ENCODE measurements at places on chromosomes 6 and 20.

- no peak for DNase-seq
These were observed 291.4 kb upstream of the RNF217 start for GRCh38 chr6:124670801-124671200.

GRCh38 chr6:53257533-53257932, 91.2 kb downstream of the ELOVL5 start:
- no peak for DNase-seq

DNA sequence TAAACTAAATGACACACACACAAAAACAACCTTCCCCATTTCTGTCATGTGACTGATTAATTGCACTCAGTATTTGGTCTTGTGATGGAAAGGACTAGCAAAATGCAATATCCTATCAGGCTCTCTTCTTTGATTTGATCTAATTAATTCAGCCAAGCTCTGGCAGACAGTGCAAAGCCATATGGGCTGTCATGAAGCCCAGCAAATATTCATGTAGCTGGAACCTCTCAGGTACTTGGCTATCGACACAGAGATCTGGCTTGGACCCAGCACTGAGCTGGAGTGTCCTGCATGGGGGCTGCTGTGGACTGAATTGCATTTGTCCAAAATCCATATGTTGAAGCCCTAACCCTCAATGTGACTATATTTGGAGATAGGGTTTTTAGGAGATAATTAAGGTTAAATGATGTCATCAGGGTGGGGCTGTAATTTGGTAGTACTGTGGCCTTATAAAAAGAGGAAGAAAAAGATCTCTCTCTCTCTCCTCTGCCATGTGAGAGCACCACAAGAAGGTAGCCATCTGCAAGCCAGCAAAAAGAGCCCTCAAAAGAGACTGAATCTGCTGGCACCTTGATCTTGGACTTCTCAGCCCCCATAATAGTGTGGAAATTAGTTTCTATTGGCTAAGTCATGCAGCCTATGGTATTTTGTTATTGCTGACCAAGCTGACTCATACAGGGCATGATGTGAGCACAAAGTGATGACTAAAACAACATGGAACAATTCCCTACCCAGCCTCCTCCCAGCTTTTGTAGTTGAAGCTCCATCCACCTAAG, 77.1 kb downstream of the STMND1 start:
- no peak for DNase-seq

DNA sequence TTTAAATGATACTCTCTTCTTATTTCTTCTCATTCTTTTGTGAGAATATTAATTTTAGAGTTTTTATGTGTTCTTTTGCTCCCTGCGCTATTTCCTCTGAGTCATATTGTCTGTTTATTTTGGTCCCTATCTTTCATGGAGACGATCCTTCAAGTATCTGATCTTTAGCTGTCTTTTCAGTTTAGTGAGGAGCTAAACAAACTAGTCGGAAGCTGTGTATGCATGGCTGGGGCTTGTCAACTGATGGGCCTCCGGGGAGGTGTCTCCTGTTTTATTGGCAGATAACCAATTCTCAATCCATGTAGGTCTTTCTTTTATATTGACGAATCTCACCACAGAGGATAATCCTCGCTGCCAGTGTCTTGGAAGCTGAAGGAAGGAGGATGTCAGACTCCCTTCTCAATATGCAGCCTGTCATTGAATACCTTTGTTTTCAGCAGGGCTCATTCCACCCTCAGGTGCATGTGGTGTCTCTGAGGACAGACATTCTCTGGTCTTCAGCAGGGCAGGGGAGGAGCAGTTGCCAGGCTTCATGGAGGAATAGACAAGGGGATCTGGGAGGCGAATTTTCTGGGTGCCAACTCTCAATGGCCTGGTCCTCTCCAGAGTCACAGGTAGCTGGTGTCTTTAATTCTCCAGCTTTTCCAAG, 64.9 kb downstream of the RNF182 start:
- no peak for DNase-seq

GRCh38 chr20:62437496-62437895, 10.2 kb upstream of the RBBP8NL start:
- DNase-seq, result no peak

DNA sequence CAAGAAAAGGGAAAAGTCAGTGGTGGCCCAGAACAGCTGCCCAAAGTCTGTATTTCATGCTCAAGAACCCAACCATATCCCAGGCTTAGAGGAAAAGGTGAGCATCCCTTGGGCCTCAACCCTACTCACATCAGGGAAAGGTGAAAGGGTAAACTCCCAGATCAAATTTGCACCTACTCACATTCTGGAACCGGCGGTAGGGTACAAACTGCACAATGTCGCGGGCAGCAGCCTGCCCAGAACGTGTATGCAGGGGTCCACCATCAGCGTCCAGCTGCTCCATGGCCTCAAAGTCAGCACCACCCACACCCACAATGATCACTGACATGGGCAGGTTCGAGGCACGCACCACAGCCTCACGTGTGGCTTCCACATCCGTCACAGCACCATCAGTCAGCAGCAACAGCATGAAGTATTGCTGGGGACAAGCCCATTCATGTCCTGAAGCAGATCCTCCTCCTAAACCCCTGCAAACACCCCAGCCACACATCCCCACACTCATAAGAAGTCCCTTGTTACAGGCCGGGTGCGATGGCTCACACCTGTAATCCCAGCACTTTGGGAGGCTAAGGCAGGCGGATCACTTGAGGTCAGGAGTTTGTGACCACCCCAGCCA, 10.9 kb downstream of the SPAG4 start:
- DNase-seq, result no peak

DNA sequence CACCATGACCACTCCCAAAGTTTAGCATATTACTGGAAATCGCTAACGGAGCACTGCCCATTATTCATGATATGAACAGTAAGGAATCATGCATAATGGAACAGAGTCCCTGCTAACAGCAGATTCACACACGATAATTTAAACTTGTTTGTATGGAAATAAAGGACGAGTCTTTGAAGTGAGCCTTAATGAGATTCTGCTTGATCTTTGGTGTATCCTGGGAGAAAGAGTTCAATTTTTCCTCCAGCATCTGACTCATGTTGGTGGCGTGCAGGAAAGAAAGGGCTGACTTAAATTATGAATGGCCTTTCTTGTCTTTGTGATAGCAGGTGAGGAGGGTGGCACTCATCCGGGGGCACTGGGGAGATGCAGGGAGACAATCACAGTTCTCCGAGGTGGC, 194.6 kb downstream of the ZNF217 start:
- no peak for DNase-seq

- DNase-seq, result no peak
These were observed 218.6 kb upstream of the RUNX2 start for GRCh38 chr6:45109551-45109950.

- no peak for DNase-seq
These were observed 38.9 kb upstream of the THBS2 start for GRCh38 chr6:169292338-169293124.

DNA sequence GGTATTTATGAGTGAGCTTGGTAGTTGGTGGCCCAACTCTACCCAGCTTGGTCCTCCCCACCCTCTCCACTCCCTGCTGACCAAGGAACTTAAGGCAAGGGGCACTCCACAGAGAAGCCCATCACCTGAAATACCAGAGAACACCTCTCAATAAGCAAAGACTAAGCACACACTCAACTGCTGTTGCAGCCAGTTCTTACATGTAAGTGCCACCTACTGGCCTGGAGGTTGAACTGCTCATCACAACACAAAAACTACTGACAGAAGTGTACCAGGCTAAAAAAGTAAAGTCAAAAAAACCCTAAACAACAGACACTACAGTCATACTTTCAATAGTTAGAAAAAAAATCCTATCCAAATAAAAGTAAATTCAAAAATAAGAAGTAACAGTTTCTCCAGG, 146.2 kb downstream of the FAM83B start:
- no peak for DNase-seq
